ENCODE measurements at places on chromosomes 3 and 15.

GRCh38 chr3:195405651-195406050 lies 37.2 kb downstream of the ACAP2 start:
- DNase-seq, result no peak

DNA sequence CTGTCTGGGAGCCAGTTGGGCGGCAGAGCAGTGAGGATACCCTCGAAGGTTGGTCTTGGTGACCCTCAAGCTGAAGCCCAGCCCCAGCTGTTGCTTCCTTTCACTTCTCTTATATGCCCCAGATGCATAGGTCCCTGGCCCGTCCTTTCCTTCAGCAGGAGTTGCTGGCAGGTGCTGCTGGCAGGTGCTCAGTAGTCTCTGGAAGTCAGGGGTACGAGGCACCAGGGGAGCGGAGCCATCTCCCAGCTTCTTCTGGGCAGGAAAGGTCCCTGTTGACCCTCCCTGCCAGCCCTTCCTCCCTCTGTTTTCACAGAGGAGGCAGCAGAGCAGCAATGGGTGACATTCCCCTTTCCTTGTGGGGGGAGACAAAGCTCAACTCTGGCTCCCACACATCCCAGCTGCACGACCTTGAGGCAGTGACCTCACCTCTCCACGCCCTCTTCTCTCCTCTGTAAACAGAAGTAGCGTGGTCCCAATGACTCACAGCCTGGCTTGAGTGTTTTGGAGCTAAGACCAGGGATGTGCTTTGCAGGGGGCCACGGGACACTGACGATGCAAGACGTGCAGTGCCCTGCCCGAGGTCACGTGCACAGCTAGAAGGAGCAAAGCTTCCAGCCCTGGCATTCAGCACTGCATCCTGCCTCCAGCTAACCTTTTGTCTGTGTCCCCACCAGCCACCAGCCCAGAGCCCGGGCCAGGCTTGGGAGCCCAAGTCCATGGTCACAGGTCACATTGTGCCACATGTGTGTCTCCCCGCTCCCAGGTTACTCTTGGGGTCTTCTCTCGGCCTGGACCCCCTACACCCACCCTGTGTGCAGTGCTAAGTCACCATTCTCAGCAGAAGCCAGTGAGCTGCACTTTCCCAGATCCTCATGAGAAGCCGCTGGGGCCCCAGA lies 49.7 kb downstream of the SLC6A6 start:
- no peak for DNase-seq

- no peak for DNase-seq
Observed at GRCh38 chr15:69729167-69729748, 276.6 kb downstream of the RPLP1 start.

GRCh38 chr15:50751394-50751793 lies 14.1 kb downstream of the SPPL2A start:
- DNase-seq, result no peak

GRCh38 chr15:26295336-26296085 lies 432.4 kb upstream of the ATP10A start:
- no peak for DNase-seq

Data from SIG-M5 (cell line).